NCI-H2029 treated with DMSO at 0.1 percent for 48 hours (cell line): ENCODE measurements at places on chromosomes 2 and 18.
A peak's percentile ranks its signal among the peaks of the same experiment; 100 is the strongest.

- no peak for DNase-seq
These were observed 218.2 kb downstream of the ARL4C start for GRCh38 chr2:234278556-234279255.

GRCh38 chr2:227834423-227834822, 20.8 kb downstream of the CCL20 start:
- no peak for DNase-seq

DNA sequence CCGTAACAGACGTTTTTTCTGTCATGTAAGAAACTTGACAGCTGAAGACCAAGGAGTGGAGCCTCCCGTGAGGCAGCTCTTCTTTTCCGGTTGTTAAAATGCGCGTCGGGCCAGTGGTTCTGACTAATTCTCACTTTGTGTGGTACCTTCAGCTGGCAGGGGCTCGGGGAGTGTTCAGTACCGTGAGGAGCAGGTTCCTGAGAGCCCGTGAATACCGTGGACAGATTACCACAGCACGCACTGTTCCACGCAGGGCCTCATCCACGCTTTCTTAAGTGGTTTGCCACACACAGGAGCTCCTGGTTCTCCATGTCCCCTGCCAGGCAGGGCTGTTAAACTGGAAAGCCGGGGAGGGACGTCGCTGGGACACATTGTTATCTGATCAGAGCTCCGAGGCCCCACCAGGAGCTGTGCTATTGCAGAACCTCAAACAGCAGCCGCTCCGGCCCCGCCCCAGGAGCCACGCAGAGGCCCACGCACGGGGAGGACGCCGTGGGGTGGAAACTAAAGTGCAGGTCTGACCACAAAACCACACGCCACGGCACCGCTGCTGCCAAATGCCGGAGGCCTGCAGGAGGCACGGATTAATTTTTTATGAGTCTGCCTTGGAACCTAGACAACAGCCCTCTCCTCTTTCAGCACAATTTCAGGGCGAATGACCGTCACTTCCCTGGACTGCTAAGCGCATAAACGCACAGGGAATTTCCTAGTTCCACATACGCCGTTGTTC, 43.3 kb downstream of the NFATC1 start:
- DNase-seq: no peak

- DNase-seq: no peak
These were observed 224.8 kb upstream of the ID2 start for GRCh38 chr2:8457092-8457481.

- no peak for DNase-seq
These were observed 95.1 kb downstream of the FIGN start for GRCh38 chr2:163640542-163641193.

DNA sequence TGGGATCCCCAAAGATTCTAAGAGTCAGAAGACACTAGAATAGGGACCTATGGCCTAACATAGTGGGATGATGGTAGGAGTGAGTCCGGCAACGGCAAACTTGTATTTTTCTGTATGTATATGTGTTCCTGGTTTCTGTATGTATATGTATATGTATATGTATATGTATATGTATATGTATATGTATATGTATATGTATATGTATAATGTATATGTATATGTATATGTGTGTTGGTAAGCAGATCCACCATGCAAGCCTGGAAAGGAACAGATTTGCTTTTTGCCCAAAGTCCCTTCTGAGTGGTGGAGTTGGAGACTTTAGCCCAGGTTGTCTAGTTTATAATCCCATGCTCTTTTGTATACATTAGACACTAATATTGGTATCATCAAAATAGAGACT, 46.6 kb downstream of the MFSD6 start:
- DNase-seq: no peak

DNA sequence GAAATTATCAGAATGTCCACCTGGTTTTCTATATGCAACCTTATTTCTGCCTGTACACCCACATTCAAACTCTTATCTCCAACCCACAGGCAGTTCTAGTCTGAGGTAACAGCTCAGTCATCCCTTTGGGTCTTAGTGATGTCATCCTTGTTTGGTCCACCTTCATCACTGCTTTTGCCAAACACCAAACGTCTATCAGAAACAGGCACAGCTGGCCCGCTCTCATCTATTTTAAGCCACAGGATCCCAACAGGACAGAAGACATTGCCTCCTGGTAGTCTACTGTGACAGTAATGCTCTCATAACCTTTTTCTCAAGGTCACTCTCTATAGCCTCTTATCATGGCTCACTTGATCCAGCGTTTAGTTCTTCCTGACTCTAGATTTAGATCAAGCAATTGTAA, 99.0 kb upstream of the CHAC2 start:
- no peak for DNase-seq

GRCh38 chr2:233867993-233868532, at the start of gene MSL3B:
MSL3B (minus strand) TSS chr2:233868386.
- DNase-seq: peak; percentile 41

- no peak for DNase-seq
These were observed 89.2 kb downstream of the SP100 start for GRCh38 chr2:230505162-230505561.

DNA sequence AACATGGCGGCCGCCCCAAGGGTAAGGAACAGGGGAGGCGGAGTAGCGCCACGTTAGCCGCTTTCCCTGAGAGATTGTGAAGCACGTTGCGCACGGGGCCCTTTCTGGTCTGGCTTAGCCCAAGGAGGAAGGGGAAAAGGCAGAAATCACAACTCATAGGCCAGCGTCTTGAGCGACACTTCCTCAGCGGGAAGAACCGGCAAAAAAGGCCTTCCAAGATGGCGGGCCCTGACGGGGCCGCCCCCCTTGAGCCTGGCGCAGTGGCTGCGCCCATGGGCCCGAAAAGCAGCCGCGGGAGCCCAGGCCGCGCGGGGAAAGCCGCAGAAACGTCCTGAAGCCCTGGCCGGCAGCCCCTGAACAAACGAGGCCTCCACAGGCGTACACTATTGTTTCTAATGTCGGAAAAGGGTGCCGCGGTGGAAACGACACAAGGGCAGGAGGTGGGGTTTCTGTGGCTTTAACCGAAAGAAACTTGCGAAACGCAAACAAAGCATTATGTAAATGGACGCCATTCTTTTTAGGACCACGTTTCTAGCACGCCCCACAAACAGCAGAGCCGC, 919 bp upstream of the PCBP1 start:
- DNase-seq: peak; percentile 75

DNA sequence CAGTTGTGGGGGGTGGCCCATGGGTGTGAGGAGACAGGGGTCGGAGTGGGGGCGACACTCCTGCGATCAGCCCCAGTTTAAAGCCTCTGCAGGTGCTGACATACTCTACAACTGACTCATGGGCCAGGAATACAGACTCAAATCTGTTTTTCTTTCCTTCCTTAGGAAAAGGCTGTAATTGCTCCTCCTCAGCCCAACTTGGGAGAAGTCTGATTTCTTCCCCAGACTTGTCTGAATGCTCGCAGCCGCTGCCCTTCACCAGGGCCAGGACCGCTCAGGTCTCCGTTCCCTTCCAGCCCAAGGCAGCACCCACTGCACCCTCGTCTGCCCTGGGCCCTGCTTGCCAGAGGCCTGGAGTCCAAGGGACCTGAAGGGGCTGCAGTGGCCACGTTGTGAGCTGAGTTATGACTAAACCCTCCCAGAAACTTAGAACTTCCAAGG, 41.3 kb downstream of the RHOB start:
- DNase-seq: no peak

DNA sequence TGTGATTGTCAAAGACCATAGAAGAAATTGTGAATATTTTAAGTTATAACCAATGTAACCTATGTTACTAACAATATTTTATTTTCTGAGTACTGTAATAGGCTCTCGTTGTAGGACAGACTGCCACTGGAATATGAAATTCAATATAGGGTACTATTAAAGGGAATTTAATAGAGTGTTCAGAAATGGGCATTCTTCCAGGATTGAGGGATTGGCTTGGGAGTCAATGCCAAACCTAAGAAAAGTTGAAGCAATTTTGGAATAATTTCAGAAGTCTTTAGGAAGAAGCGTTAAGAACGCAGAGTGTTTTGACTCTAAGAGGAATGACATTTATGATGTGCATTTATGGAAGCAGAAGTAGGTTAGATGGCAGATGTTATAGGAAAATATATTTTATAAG, 79.0 kb downstream of the ACVR2A start:
- DNase-seq: no peak

GRCh38 chr2:207067473-207067872, 98.3 kb downstream of the KLF7 start:
- no peak for DNase-seq

DNA sequence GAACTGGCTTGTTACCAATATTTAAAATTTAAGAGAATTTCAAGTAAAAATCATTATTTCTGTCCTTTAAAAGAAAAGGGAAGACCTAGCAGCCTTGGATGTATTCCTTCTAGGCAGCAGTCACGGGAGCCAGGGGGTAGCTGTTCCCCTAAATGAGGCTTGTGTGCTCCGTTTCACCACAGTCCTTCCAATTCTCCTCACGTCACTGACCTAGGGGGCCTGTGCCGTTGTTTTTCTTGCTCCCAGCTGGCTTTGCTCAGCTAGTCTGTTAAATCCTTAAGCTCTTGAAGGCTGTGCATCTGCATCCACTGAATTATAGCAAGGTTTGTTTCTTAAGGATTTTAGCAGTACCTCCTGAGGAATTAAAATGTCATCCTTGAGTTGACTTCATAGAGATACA, 9.9 kb downstream of the KLHL23 start:
- no peak for DNase-seq

- no peak for DNase-seq
These were observed 17.9 kb upstream of the IL18R1 start for GRCh38 chr2:102337481-102338386.

DNA sequence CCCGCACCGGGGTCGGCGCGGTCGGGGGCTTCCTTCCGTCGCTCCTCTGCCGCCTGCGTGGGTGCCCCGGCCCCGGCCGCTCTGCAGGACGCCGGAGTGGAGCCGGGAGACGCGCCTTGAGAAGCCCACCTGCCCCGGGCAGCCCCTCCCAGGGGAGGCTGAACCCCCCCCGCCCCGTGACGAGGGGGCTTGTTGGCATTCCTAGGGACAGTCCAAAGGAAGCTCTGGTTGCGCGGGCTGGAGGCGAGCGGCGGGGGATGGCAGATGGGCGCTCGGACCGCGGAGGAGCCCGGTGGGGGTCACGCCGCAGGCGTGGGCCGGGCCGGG, 133.5 kb upstream of the MGAT5 start:
- no peak for DNase-seq

DNA sequence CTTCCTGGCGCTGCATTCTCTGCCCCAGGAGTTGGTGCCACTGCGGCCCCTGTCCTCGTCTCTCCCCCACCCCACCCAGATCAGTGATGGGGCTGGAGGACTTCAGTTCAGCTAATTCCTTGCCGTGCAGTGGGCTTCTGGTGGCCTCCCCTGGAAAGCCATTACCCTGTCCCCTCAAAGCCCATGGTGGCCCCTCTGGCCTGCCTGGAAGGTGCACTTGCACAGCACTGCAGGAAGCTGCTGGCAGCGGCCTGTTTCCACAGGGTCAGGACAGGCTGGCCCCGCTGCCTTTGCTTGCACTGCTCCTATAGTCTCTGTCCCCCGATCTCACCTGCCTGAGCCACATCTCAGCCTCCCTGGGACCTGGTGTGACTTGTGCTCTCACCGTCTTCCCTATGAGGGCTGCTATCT, 105.1 kb downstream of the USP40 start:
- no peak for DNase-seq

GRCh38 chr2:171237751-171238505, 77.2 kb upstream of the TLK1 start:
- no peak for DNase-seq

GRCh38 chr2:119888680-119889079, 124.2 kb upstream of the EPB41L5 start:
- DNase-seq: no peak

DNA sequence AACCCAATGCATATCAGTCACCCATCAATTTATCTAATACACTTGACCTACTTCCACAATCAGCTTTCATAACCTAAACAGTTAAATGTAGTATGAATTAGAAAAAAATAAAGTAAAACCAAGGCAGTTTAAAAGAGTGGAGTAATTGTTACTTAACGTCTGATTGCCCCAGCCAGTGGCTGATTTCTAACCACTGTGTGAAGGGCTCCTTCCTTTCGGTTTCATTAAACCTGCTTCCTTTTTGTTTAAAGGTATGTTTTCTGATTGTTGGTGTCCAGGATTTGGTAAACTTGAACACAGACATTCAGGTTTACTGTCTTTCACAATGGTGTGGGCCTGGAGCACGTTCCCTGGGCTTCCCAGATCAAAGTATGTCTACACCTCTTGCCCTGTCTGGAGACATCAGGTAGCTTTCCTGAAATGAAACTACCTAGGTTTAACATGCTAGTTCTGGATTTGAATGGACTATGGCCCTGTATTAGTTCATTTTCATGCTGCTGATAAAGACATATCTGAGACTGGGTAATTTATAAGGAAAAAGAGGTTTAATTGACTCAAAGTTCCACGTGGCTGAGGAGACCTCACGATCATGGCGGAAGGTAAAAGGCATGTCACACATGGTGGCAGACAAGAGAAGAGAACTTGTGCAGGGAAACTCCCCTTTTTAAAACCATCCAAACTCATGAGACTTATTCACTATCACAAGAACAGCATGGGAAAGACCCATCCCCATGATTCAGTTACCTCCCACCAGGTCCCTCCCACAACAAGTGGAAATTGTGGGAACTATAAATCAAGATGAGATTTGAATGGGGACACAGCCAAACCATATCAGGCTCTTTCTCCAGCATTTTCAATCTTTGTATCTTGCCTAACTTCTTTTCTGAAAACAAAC, 605.2 kb upstream of the ID2 start:
- DNase-seq: no peak

- DNase-seq: no peak
These were observed 25.8 kb downstream of the SPEG start for GRCh38 chr2:219460424-219460926.

DNA sequence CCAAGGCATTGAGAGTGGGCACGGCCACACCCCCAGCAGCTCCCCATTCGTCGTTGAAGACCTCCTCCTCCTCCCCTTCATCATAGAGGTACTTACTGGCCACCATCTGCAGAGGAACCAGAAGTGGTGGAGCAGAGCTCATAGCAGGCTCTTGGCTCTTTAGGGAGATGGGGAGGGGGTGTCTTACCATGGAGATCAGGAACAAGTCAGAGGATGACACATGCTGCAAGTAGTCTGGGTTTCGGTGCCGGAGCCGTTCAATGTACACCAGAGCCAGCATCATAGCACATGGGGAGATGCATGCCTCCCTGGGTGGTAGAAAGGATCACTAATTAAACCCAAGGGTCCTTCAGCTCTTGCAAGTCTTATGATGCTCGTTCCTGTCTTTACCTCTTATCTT, 1.9 kb downstream of the CNPPD1 start:
- no peak for DNase-seq
